ENCODE measurements at places on chromosomes 3 and 15. TPM values are rescaled to one million over a fixed set of nuclear protein-coding genes. Genes with fewer than 3 reads are reported as not detected.

Gene SLITRK3
- not detected for total RNA-seq

Gene ZDHHC23
- total RNA-seq = 8.8 TPM

Gene MFGE8
- 3.4 TPM for total RNA-seq

Gene PLXND1
- total RNA-seq = 25.3 TPM

Gene SCN11A
- not detected for total RNA-seq

Gene MOBP
- total RNA-seq = not detected

DNA sequence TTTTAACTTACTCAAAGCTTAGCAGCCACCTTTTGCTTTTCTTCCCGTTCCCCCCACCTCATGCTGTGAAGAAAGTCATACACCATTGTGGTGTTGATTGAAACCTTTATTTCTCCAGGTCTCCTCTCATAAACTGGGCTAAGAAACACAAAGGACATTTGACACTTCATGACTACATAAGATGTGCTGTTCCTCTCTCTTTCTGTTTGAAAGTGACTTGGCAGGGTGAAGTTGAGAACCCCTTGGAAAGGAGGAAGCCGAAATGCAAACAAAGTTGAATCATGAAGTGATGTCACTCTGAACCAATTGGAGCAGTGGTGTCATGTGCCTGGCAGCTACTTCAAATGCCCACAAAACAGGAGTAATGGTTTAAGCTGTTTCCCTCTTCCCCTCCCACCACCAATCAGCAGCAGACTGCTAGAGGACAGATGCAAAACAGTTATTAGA is 174.7 kb downstream of the IGF1R start:
- peaks cover 14% of the 10 kb centered on the region for H3K4me1 ChIP-seq
- H3K4me3 ChIP-seq = no peak overlapping the region
- H3K36me3 ChIP-seq = peaks cover 5% of the 10 kb centered on the region
- H3K27ac ChIP-seq = no peak overlapping the region
- no peaks in the 10 kb centered on the region for H3K27me3 ChIP-seq

DNA sequence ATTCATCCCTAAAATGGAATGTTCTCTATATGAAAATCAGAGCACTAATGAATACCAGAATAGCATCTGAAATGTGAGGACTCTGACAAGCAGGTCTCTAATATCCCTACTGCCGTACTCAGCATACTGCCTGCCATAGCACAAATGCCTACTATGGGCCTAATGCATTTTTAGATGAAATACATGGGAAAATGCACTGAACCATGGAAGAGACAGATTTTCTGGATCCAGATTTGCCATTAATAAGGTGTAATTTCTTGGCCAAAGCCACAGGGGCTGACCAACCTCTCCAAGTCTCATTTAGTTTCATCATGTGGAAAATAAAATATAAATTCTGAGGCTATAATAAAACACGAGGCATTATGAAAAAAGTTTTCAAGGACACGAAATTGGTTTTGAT is 123.8 kb downstream of the CBLB start:
- no peak overlapping the region for H3K4me3 ChIP-seq
- peaks cover 4% of the 10 kb centered on the region for H3K36me3 ChIP-seq
- H3K4me1 ChIP-seq = peaks cover 16% of the 10 kb centered on the region
- H3K27ac ChIP-seq = no peak overlapping the region

DNA sequence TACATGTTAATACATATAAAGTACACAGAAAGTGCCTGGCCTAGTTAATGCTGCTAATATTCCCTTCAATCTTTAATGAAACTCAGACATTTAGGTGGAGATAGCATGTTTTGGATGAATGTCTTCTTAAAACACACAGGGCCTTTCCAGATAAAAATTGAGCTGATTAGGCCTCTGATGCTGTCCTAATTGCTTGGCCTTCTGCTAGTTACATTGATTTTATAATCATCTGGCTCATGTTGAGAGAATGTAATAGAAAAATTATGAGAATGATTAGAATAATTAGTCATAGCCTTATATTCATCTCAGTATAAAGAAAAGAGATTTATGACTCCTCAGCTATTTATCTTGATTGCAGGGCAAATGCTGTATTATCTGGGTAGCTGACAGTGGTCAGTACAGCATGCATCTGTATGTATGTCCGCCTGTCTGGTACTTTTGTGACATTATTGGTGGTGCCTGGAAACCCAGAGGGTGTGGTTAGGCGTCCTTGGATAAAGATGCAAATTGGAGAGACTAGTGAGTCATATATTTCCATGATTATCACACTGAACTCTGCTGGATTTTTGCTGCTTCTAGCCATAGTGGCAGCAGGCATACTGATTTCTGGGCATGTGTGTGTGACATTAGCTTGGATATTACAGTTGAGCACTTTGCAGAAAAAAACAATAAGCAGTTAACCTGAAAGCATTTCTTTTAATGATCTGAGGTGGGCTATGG is 120.8 kb downstream of the FEZF2 start:
- H3K36me3 ChIP-seq = no peaks in the 10 kb centered on the region
- no peak overlapping the region for H3K4me3 ChIP-seq
- no peak for DNase-seq
- no peak overlapping the region for H3K27ac ChIP-seq
- no peaks in the 10 kb centered on the region for H3K27me3 ChIP-seq

DNA sequence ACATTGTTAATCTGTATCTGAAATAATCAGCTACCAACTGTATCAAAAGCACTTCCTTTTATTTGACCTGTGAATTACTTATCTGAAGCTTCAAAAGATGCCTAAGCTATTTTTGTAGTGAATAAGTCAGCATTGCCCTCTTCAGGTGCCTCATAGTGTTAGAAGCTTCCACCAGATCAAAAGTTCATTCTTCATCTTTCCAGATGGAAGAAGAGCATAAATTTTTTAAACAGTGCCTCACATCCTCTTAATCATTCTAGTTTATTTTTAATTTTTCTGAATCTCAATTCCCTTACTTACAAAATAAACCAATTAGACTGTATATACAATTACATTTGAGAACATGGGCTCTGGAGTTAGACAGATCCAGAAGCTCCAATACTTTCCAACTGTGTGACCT is 65.0 kb downstream of the MYO5A start:
- no peak overlapping the region for H3K27ac ChIP-seq
- no peak overlapping the region for H3K4me3 ChIP-seq
- no peaks in the 10 kb centered on the region for H3K4me1 ChIP-seq
- no peaks in the 10 kb centered on the region for H3K36me3 ChIP-seq
- no peaks in the 10 kb centered on the region for H3K27me3 ChIP-seq

DNA sequence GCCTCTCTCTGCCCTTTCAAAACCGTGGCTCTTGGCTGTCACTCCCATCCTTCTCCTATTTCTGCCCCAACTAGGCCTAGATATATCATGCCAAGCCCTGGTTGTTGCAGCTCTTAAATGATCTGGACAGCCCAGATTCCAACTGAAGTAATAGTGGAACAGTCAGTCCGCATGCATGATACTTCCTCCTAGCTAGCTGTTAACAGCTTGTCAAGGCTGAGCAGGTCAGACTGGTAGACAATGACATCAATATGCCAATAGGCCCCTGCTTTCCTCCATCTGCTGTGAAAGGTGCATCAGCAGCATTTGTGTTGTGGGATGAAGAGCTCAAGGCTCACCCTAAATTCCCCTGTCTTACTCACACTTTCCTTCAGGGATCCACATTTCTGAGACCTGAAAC is 527.7 kb upstream of the TGFBR2 start:
- H3K27me3 ChIP-seq = no peaks in the 10 kb centered on the region
- DNase-seq = no peak
- no peak overlapping the region for H3K27ac ChIP-seq
- no peaks in the 10 kb centered on the region for H3K36me3 ChIP-seq
- peaks cover 26% of the 10 kb centered on the region for H3K4me1 ChIP-seq

GRCh38 chr3:134054881-134055280 is 25.2 kb upstream of the SLCO2A1 start:
- H3K27ac ChIP-seq = no peak overlapping the region
- no peak for DNase-seq
- H3K36me3 ChIP-seq = no peaks in the 10 kb centered on the region
- H3K4me1 ChIP-seq = peaks cover 37% of the 10 kb centered on the region

All from HepG2 (cell line).